NCI-H187 (cell line): ENCODE measurements at places on chromosomes 7 and 10.

GRCh38 chr7:24821045-24821753 lies 63.9 kb upstream of the GSDME start:
- DNase-seq: no peak

DNA sequence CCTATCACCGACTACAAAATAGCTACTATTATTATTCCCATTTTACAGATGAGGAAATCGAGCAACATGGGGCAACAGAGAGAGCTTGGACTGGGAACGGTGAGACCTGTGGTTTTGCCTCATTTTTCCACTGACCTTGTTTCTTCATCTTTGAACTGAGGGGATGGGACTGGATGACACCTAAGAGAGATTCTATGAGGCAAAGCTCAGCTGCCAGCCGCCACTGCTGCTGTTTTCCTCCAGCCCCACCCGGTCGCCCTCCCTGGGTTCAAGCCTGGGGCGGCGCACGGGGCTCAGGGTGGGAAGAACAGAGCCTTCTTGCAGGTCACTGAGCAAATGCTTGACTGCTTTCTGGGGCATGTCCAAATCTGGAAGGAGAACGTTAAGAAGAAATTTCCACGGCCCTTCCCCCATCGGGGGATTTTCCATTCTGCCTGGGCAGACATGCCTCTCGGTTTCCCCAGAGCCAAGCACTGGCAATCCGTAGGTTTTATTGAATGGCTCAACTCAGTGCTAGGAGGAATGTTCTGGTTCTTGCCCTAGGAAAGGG lies 12.3 kb downstream of the DDIT4 start:
- DNase-seq: no peak

- no peak for DNase-seq
Measured at GRCh38 chr10:27717861-27718260, 27.8 kb downstream of the MKX start.

DNA sequence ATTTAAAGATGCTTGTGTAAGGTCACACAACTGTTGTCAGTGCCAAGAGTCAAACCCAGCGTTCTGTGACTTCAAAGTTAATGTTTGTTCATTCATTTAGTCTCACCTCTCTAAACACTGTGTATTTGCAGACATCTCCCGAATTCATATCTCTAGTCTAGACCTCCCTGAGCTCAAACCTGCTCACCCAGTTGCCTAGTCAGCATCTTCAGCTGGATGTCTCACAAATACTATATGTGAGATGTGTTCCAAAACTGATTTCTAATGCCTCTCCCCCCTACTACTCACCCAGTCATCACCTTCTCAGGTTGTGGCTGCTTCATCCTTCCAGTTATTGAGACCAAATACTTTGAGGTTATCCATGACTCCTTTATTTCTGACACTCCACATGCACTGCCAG lies 91.4 kb downstream of the ST7 start:
- no peak for DNase-seq

GRCh38 chr7:27112955-27113949 lies 10.8 kb upstream of the HOXA2 start:
- no peak for DNase-seq

- no peak for DNase-seq
Measured at GRCh38 chr10:131880016-131880590, 20.7 kb upstream of the PPP2R2D start.

- no peak for DNase-seq
Measured at GRCh38 chr10:22252224-22252800, 34.5 kb upstream of the EBLN1 start.

DNA sequence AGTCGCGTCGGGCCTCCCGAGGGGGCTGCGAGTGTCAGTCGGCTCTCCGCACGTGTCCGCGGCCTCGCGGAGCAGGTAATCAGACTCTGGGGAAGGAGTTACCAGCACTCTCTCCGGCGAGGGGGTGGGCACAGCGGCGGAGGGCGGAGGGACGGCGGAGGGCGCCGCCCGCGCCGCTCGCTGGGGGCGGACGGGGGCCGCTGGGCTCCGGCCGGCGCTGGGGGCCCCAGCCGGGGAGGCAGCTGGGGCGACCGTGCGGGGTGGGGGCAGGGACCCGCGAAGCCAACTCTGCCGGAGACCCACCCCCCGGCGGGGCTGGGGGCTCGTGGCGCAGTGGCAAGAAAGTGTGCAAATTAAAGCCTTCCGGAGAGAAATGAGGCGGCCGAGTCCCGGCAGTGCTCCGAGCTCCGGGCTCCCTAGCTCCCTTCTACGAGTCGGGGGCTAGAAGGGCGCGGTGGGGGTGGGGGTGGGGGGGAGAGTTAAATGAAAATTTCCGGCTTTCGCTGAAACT lies at the start of gene CDK6:
Gene CDK6, minus strand, starts transcription at position 85 of the 511 bp plus-strand sequence. CDS start 3,250 bp downstream, outside the sequence.
- no peak for DNase-seq

- no peak for DNase-seq
Measured at GRCh38 chr7:92569137-92569536, 21.1 kb downstream of the FAM133B start.

- DNase-seq: no peak
Measured at GRCh38 chr10:80187465-80188409, 17.6 kb downstream of the ANXA11 start.

DNA sequence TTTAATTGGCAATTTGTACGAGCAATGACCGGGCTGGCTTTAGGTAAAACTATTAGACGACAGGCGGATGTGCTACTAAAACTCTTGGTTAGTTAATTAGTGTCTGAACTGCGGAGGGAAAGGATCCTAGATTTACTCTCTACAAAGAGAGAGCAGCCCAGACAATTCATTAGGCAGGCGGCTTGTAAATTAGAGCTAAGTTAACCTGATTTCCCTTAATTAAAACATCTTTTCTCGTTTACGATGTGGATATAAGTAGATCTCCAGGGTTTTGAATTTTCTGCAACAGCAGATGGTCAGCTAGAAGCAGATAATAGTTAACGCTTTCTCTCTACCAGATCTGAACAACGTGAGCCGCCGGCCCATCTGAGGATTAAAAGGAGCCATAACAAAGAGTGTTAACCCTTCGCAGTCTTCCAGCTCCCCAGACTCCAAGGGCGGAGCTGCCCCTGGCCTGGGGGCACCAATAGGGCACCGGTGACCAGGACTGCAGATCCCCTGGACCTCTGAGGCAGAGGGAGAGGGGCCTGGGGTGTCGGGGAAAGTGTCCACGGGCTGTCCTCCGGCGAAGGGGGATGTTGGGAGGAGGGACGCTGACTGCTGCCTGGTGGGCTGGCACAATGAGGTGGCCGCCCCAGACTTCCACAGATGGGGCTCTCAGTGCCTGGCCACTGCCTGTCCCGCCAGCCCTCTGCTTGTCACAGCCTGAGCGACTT lies 6.3 kb upstream of the UNCX start:
- no peak for DNase-seq

DNA sequence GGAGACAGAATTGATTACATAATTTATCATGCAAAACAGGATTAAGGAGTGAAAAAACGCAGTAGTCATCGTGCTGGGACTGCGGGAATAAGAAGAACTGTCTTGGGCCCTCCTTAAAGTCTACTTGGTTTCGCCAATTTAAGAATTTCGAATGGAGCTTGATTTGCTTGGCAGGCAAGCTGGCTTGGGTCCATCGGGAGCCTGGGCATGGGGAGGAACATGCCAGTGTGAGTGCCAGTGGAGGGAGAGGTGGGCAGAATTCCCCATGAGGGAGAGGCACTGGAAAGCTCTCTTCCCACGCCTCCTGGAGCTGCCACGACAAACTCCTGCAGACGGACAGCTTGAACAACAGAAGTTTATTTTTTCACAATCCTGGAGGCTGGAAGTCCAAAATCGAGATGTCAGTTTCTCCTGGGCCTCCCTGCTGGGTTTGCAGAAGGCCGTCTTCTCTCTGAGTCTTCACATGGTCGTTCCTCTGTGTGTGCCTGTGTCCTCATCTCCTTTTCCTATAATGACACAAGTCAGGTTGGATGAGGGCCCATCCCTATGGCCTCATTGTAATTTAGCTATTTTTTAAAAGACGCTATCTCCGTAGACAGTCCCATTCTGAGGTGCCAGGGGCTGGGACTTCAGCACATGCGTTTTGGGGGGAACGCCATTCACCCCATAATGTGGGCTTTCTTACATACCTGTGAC lies 528.7 kb upstream of the DPP6 start:
- no peak for DNase-seq
